ENCODE measurements at places on chromosomes 11 and 22.

GRCh38 chr11:57133366-57134038 lies 48.3 kb upstream of the LRRC55 start:
- DNase-seq, result no peak

- peak; percentile 31 for DNase-seq
These were observed 646 bp upstream of the PATZ1 start for GRCh38 chr22:31346733-31347250.

DNA sequence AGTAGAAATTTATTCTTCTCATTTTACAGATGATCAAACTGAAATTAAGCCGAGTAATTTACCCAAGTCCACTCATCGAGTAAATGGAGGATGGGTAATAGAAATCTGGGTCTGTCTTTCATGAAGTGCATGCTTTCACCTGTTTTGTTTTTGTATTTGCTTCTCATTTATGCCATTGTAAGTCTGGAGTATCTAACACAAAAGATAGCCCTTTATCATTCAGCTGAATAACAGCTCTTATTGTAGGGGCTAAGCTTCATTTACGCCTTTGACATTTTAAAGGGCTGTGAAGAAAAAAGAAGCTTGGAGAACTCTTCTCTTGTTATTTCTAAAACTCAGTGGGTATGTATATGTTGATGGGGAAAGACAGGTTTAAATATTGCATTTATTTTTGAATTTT lies 1196.2 kb upstream of the TENM4 start:
- no peak for DNase-seq

DNA sequence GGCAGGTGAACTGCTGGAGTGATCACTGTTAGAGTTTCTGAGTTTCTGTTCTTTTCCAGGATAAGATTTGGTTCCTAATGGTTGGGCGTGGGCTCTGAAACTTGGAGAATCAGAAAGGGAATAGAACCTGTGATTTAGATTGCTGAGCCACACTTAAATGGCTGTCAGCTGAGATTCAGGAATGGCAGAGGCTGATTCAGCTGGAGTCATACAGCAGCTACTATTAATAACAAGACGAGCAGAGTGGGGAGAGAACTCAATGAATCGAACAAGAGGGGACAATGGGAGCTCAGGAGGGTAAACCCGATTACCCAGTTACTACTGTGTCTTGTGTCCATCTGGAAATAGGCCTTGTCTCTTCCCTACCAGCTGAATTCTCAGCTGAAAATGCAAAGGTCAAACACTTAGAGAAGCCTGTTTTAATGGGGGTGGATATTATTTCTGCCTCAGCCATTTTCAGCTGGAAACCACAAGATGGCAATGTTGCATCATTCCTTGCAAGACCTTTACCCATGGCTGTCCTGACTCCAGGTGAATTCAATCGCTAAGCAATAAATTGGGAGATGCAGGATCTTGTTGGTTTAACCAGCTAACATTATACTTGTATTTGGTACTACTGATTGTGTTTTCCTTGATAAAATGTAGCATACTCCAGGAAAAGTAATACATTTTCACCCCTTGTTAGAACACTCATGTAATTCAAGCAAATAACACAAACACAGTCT lies 104.5 kb upstream of the RAG2 start:
- no peak for DNase-seq

DNA sequence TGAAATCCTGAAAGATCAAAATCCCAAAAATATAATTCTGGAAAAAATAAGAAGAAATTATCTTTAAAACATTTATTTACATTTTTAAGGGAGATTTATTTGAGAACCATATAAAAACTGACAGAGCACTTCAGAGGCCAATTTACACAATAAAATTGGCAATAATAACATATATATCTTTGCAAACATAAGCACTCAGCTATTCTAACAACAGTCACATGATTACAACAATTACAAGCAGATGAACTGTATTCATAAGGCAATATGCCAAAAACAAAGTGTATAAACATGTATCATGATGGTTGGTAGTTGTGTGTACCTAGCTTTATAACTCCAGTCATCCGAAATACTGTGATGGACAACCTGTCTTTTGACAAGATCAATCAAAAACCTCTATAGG lies 17.7 kb upstream of the RASSF10 start:
- no peak for DNase-seq

- DNase-seq, result no peak
These were observed 1430.5 kb downstream of the TBC1D22A start for GRCh38 chr22:48192920-48193319.

Data from naive thymus-derived CD4-positive, alpha-beta T cell (primary cell).